ENCODE measurements at places on chromosomes 6 and 20.

- DNase-seq = no peak
Measured at GRCh38 chr6:19994909-19995308, 157.7 kb downstream of the ID4 start.

- DNase-seq = no peak
Measured at GRCh38 chr6:117432273-117432672, 6.5 kb upstream of the ROS1 start.

- DNase-seq = no peak
Measured at GRCh38 chr6:13101409-13101808, 226.9 kb downstream of the TBC1D7 start.

DNA sequence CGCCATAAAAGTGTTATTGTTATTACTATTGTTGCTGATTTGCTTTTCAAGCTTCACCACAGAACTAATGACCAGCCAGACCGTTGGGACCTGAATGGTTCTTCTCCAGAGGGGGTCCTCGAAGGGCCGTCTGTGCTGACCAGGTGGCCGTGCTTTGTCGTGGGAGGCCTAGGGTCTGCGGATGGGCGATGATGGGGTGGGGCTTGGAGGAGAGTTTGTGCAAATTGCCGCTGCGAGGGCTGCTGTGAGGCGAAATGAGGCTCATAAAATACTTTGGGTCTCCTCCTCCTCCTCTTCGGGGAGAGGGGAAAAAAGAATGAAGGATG is 6.0 kb upstream of the ZBTB22 start:
- DNase-seq = no peak

DNA sequence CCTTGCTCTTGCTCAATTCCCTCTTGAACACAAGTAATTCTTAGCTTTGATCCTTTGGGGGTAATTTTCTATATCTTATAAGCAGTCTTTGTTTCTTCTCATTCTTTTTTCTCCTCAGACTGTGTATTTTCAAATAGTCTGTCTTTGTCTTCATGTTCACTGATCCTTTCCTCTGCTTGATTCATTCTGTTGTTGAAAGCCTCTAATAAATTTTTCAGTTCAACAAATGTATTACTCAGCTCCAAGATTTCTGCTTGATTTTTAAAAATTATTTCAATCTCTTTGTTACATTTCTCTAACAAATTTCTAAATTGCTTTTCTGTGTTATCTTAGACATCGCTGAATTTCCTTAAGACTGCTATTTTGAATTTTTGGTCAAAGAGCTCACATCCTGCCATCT is 11.5 kb downstream of the RSPH3 start:
- DNase-seq = no peak

GRCh38 chr20:62914970-62915457 is 11.3 kb downstream of the DIDO1 start:
- peak; percentile 59 for DNase-seq

DNA sequence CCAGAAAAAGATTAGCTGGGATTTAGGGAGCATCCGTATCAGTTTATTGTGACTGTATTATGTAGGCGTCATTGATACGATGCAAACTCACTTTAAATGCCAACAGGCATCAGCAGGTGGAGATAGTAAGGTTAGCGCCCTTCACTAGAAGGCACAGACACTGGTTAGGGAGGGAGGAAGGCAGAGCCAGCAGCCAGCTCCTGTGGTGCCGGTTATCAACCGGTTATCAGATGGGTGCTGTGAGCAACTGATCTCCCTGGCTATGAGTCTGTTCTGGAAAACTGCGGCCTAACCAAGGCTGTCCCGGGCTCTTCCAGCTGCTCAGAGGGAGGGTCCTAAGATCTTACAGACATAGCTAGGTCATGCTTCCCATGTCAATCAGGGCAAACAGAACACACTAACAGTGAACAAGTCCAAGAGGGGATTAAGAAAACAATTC is 47.5 kb upstream of the CD93 start:
- DNase-seq = no peak
